ENCODE measurements at places on chromosomes 2 and 18. TPM values are rescaled to one million over a fixed set of nuclear protein-coding genes. Genes with fewer than 3 reads are reported as not detected.

SERPINB4 gene
- total RNA-seq, result 10.8 TPM

TRIM54 gene
- 0.24 TPM for total RNA-seq

CCDC121 gene
- 0.85 TPM for total RNA-seq

WDSUB1 gene
- total RNA-seq, result 4.6 TPM

LCT gene
- not detected for total RNA-seq

RGPD6 gene
- 16.2 TPM for total RNA-seq

CHRND gene
- not detected for total RNA-seq

CCDC74B gene
- 1.4 TPM for total RNA-seq

TXNL4A gene
- 63.9 TPM for total RNA-seq

HSPE1 gene
- 90.8 TPM for total RNA-seq

REG3G gene
- not detected for total RNA-seq

KCTD1 gene
- total RNA-seq, result 29.0 TPM

NUP35 gene
- 19.8 TPM for total RNA-seq
